Right kidney (tissue), 9 donors: ENCODE measurements at places on chromosomes 12 and 14.

DNA sequence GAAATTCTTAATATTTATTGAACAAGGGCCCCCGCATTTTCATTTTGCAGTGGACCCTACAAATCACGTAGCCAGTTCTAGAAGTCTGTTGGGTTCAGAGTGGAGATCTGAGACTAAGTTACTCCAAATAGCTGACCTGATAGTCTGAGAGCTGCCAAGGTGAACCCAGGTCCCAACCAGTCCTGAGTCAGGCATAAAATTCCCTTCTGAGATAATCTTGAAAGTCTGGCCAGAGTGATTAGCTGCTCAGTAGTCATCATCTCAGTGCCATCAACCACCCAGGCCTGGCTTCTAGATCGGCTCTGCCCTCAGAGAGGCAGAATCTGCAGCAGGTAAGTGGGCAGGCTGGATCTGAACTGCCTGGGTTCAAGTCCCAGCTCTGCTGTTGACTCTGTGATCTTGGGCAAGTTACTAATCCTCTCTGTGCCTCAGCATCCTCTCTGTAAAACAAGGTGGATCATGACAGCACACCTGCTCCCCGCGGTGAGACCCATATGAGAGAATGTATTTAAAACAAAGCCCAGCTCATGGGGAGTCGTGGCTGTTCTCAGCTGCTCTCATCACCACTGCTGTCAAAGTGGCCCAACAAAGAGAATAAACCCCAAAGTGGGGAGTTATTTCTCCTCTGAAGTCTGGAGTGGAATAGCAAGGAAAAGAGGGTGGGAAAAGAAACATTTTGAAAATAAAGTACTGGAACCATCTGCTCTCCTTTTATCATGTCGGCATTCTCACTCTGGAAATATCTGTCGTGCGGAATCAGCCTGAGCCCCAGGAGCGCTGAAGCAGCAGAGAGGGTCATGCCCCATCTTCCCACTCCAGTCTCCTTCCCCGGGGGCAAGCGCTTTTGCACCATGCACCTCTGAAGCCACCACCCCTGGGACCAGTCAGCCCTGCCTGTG lies 193.3 kb downstream of the DPF3 start:
- no peak for DNase-seq

- peak; percentile 8 for DNase-seq
Observed at GRCh38 chr14:84403585-84403984, 1126.4 kb upstream of the FLRT2 start.

DNA sequence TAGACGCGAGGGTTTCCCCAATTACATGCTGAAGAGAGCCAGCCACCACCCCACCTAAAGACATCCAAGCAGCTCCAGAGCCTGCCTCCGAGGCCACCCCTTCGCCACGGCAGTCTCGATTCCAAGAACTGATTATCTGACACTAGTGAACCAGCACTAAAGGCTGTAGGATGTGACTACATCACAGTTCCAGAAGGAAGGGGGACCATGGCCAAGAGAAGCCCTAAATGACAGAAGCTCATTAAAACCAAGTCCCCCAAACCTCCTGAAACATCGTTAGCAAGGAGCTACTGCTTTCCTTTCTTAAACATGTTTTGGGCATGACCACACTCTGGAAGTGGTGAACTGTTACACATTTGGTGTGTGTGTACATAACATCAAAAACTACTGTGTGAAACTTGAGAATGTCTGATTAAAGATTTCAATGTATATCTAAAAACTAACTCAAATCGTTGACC lies 88.2 kb downstream of the DUSP16 start:
- DNase-seq: no peak

GRCh38 chr12:9698681-9699080 lies 29.2 kb downstream of the CLEC2D start:
- no peak for DNase-seq

DNA sequence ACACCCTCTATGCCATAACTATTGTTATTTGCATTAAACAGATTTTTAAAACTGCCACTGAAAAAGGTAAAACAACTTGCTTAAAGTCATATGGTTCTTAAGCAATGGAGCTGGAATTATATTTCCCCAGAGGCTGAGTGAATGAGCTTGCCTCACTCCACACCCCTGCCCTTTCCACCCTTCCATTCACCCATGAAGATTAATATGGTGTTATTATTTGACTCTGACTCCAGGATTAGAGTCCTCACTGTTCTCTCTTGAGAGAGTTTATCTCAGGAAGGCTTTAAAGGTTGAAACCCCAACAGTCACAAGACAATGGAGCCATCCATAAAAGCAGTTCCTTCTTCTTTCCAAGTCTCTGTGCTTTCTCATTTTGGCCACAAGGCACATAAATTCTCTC lies 84.9 kb downstream of the RTN1 start:
- DNase-seq: no peak

DNA sequence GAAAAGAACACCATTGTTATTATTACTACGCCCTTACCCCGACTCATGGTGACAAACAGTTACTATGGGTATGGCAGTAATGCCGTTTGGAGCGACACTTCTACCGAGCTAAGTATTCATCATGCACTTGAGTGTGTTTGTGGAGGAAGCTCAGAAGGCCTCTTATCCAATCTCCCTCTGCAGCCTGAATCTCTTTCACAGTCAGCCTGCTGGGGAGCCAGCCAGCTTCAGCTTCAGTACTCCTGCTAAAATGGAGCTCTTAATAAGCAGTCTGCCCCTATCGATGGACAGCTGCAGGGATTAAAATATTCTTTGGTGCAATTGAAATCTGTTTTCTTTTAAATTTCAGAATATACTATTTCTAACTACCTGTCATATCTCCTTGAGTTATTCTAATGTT lies 24.7 kb upstream of the ATP5MC2 start:
- no peak for DNase-seq
